ENCODE measurements at places on chromosomes 11 and 22. TPM values are rescaled to one million over a fixed set of nuclear protein-coding genes. Genes with fewer than 3 reads are reported as not detected.
A peak's percentile ranks its signal among the peaks of the same experiment; 100 is the strongest.

Gene HTR3B
- not detected for total RNA-seq

Gene PATE3
- total RNA-seq = not detected

- H3K4me3 ChIP-seq = no peak overlapping the region
- no peaks in the 10 kb centered on the region for H3K4me1 ChIP-seq
- H3K27me3 ChIP-seq = no peaks in the 10 kb centered on the region
- H3K27ac ChIP-seq = no peak overlapping the region
- H3K36me3 ChIP-seq = no peaks in the 10 kb centered on the region
Measured at GRCh38 chr11:130726234-130727037, 189.8 kb downstream of the SNX19 start.

DNA sequence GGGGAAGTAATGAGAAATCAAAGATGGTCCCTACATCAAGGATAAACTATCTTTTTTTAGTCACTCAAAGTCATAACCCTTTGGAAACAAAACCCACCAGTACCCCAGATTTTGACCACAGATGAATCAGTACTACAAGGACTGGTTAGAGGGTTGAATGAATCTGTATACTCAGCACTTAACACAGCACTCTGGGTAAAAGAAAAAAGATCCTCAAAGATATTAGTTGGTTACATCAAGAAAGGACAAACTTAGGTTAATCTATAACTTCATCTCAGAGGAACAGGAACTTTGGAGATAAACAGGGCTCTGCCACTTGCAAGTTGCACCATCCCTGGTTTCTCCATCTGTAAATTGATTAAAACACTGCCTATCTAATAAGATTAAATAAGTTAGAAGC, 18.8 kb downstream of the SC5D start:
- no peaks in the 10 kb centered on the region for H3K4me1 ChIP-seq
- peaks cover 31% of the 10 kb centered on the region for H3K36me3 ChIP-seq
- no peak for DNase-seq
- no peak overlapping the region for H3K4me3 ChIP-seq
- H3K27ac ChIP-seq = no peak overlapping the region

DNA sequence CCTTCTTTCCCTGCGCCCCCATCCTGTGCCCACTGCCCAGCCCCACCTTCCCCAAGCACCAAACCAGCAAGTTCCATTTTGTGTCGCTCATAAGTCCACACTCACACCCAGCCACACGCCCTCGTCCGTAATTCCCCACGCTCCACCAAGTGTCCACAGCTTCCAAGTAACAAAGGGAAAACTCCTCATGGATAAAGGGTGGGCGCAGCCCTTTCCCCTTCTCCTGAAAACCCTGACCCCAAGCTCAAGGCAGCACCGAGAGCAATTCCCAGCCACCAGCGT, 458 bp downstream of the FXYD6 start:
- peaks cover 40% of the 10 kb centered on the region for H3K27me3 ChIP-seq
- H3K27ac ChIP-seq = peak overlapping the region; percentile 51
- peak overlapping the region; percentile 55 for H3K4me3 ChIP-seq
- H3K4me1 ChIP-seq = peaks cover 44% of the 10 kb centered on the region
- no peak for DNase-seq
- H3K36me3 ChIP-seq = no peaks in the 10 kb centered on the region

DNA sequence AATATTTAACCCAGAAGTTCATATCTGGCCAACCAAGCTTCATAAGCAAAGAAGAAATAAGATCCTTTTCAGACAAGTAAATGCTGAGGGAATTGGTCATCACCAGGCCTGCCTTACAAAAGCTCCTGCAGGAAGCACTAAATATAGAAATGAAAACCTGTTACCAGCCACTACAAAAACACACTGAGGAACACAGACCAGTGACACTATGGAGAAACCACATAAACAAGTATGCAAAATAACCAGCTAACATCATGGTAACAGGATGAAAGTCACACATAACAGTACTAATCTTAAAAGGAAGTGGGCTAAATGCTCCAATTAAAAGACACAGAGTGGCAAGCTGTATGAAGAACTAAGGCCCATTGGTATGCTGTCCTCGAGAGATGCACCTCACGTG, 311.4 kb downstream of the DYNC2H1 start:
- H3K4me1 ChIP-seq = no peaks in the 10 kb centered on the region
- H3K27me3 ChIP-seq = no peaks in the 10 kb centered on the region
- DNase-seq = no peak
- no peaks in the 10 kb centered on the region for H3K36me3 ChIP-seq
- no peak overlapping the region for H3K4me3 ChIP-seq

DNA sequence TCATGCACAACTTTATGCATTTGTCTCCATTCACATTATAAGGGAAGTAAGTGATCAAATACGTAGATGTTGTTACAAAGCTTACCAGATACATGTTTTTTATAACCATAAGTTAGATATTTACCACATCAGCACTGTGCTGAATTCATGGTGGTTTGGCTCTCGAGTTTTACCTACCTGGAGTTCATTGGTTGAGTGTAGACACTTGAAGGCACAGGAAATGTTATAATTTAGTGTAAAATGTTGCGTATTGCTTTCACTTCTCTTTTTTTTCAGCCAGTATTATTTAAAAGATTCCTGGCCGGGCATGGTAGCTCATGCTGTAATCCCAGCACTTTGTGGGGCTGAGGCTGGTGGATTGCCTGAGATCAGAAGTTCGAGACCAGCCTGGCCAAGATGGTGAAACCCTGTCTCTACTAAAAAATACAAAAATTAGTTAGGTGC, 53.1 kb upstream of the GRK2 start:
- H3K27ac ChIP-seq = no peak overlapping the region
- H3K27me3 ChIP-seq = no peaks in the 10 kb centered on the region
- H3K4me3 ChIP-seq = no peak overlapping the region
- DNase-seq = no peak
